ENCODE measurements at places on chromosomes 4 and X.

DNA sequence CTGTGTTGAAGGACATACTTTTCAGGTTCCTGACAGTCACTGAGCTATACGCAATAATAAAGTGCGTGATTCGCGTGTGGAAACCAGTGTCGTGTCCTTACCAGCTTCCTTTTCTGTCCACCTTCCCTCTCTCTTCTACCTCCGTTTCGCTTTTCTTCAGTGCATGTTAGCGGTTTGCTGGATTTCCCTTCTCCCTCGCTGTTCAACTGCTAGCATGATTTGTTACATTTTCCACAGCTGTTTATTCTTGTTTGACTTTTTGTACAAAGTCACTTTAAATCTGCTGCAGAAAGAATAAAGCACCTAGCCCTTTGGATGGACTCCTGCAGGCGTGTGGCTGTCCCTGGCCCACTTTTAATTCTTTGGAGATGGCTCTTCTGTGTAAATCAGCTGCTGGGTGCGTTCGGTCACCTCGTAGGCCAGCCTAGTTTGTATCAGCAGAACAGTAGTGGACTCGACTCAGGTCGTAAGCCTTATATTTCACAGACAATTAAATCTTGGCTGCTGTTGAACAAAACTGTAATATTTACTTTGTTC is 8.9 kb upstream of the HAND2 start:
- no peak for DNase-seq

- no peak for DNase-seq
Observed at GRCh38 chr4:103405415-103405814, 207.3 kb upstream of the CENPE start.

GRCh38 chr4:78650106-78651024 is 98.8 kb downstream of the ANXA3 start:
- no peak for DNase-seq

DNA sequence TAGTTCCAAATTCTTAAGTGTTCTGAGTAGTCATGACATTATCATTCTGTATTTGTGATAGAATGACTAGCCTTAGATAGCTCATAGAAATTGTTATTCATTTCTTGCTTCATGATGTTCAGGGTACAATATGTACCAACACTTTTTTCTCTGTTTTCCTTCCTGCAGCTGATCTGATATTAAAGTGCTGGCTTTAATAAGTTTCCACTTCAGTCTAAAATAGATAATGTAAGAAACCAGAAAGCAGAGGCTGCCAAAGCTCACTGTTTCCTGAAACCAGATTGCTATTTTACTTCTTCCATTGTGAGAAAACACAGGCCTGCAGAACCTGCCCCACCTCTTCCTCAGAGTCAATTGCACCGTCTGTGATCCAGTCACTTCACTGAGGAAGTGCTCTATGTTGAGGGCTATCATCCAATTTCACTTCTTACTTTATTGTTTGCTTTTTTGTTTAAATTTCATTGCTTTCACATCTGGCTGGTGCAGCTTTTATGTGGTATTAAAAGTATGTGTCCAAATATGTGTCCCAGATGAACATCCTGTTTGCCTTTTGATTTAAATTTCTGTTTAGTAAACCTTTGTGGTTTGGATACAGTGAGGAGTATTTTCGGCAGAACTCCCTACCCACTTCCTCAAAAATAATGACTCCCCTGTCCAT is 652.1 kb downstream of the ANKRD50 start:
- peak; percentile 35 for DNase-seq

DNA sequence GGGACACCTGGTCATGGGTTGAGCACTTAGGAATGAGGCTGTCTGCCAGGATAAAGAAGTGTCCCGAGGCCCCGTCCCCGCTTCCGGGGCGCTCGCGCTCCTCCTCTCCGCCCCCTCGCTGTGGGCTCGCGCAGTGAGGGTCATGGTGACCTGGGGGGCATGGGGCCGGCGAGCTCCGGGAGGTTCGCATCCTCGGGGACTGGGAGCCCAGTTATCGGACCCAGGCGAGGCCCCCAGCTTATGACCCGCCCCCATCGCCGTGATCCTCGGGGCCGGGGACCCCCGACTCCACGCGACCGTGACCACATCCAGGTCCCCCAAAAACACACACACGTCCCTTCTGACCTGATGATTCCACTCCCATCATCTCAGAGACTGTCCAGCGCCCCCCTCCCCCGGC is 35.3 kb upstream of the SRPX start:
- DNase-seq, result no peak

DNA sequence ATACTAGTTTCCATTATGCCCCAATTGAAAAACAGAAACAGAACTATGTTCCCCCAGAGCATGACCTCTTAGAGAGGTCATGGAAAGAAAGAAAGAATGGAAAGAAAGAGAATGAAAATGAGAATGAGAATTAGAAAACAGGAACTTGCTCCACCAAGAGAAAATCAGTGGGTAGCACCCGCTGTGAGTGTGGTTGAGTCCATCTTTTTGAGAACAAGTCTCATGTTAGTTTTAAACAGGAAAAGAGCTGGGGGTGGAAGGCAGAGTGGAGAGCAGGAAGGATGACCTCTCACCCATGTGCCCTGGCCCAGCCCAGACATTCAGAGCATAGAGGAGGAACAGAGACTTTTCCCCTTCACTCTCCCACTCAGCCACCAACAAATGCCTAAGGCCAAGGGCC is 4.9 kb downstream of the GSX2 start:
- no peak for DNase-seq

GRCh38 chrX:125605145-125605544 is 285.5 kb downstream of the TEX13C start:
- no peak for DNase-seq

DNA sequence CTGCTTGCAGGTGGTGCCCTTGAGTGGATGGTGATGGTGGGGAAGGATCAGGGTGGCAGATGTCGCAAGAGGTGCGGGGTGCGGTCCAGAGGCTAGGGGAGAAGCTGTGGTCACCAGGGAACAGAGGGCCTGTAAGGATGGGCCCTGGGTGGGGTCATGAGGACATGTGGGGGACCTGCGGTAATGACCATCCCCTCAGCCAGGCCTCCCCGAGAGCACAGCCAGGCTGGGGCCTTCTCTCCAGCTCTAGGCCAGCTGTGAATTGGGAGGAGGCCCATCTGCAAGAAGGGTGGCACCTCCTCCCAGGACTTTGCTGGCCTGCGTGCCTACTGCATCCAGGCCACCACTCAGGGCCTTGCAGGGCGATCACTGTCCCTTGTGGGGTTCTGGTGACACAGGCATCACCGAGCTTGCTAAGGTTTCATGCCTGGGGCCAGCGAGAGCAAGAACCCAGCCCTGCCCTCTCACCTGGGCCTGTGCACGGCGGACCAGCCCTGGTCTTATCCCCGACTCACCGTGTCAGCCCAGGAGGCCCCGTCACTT is 34.1 kb upstream of the MXD4 start:
- no peak for DNase-seq

GRCh38 chr4:15333692-15334633 is 93.9 kb upstream of the C1QTNF7 start:
- DNase-seq, result no peak

DNA sequence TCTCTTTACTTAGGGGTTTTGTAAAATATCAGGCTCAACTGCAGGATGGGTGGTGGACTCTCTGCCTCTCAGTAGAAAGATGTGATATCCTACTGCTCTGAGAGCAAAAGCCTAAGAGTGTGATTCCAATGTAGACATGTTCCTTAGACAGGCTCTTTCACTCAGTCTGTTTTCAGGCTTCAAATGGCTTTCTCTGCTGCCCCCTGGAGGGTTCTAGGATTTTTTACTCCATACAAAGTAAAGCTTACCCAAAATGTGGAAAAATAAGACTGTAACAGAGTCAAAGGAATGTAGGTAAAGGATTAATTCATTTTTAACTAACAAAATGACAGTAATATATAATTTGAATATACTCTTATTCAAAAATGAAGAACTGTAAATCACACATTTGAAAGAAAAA is 32.1 kb downstream of the ZGRF1 start:
- DNase-seq, result no peak

All from ovary (tissue), 10 donors.